ENCODE measurements at places on chromosomes 1 and 21. TPM values are rescaled to one million over a fixed set of nuclear protein-coding genes. Genes with fewer than 3 reads are reported as not detected.

DNA sequence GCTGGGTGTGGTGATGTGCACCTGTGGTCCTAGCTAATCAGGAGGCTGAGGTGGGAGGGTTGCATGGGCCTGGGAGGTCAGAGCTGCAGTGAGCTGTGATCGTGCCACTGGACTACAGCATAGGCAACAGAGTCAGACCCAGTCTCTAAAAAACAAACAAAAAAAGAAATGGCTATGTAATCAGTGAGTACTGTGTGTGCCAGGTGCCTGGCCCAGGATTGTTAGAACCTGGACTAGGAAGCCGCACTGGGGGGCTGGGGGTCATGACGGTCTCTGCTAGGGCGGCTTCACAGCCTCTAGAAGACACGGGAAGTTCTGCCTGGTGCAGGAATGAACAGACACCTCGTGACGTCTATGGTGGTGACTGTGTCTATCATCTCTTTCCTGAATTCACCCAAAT lies 8.5 kb downstream of the TMEM9 start:
- DNase-seq = no peak

DNA sequence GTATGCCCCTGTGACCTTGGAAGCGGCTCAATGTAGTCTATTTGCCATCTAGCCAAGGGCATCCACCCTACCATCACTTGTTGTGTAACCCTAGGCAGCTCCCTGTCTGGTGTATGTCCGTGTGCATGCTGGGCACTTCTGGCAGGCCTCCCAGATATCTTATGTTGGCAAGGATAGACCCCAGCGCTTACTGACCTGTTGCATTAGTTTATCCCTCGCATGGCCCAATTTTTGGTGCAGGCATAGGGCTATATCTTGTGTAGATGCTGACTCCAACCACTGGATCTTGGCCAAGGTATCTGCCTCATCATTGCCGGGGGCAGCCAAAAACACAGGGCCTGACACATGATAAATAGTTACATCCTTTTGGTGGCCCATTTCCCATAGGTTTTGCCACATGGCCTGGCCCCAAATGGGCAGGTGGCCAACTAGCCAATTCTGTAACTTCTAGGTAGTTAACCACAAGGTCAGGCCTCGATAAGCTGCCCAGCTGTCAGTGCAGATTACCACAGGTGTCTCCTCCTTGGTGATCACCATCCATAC lies 14.0 kb upstream of the TBX19 start:
- DNase-seq = no peak

Gene TTC34
- total RNA-seq = not detected

GRCh38 chr1:217534566-217534965 lies 96.3 kb downstream of the GPATCH2 start:
- no peak for DNase-seq

DNA sequence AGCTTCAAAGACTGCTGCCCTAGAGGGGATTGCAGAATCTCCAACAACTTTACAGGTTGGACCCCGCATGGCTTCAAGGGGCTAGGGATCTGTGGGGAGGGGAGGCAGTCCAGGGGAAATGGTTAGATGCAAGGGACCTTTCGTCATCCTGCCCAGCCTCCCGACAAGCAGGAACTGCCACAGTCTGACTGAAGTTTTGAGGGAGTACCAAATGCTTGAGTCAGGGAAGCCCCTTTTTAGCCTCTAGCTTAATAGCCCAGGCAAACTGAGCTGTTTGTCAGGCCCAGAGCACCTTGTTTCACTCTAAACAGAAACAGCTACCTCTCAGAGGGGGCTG lies 1.1 kb downstream of the TOR3A start:
- DNase-seq = no peak
